IPS DF 19.7 (cell line): ENCODE measurements at places on chromosomes 5 and 9.

GRCh38 chr9:36116593-36116992, 19.9 kb upstream of the GLIPR2 start:
- no peak for DNase-seq

DNA sequence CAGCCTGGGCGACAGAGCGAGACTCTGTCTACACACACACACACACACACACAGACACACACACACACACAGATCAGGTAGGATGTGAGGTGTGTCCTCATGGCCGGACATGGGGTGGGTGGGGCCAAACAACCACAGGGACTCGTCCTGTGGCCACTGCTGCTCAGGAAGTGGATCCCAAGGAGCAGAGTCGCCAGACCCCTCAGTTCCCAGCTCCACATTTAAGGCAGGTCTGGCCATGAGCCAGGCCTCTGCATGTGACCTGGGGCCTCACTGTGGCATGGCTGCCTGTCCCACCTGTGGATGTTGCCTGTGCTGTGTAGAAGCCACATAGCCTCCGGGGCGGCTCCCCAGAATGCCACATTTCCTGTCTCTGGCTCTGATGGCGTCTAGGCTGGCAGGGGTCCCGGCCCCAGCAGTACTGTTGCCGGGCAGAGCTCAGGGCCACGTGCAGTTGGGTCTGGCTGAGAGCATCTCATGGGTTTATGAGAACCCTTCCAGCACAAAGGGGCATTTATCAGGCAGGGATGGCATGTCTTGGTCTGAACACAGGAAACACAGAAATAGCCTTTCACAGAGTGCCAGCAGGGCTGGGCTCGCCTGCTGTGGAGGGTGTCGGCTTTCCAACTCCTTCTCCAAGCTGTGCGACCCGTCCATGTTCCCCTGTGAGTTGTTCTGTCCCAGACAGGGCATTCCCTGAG, 9.9 kb upstream of the NINJ1 start:
- no peak for DNase-seq

DNA sequence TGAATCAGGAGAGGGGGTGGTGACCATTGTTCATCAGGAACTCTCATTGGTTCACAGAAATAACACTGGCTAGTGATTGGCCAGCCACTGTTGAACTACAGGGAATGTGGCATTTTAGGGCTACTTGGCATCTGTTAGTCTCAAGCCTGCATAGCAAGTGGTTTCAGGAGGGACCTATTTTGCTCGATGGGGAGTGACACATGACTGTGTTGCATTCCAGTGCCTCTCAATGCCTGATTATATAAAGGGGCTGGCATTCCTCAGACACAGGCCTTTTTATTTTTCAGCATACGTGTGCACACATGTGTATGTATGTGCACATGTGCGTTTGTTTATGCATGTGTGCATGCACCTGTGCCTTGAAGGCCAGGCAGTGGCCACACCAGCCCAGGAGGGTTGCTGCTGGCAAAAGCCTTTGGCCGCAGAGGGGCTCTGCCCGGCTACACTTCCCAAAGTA, 23.2 kb downstream of the FGD3 start:
- peak; percentile 96 for DNase-seq

DNA sequence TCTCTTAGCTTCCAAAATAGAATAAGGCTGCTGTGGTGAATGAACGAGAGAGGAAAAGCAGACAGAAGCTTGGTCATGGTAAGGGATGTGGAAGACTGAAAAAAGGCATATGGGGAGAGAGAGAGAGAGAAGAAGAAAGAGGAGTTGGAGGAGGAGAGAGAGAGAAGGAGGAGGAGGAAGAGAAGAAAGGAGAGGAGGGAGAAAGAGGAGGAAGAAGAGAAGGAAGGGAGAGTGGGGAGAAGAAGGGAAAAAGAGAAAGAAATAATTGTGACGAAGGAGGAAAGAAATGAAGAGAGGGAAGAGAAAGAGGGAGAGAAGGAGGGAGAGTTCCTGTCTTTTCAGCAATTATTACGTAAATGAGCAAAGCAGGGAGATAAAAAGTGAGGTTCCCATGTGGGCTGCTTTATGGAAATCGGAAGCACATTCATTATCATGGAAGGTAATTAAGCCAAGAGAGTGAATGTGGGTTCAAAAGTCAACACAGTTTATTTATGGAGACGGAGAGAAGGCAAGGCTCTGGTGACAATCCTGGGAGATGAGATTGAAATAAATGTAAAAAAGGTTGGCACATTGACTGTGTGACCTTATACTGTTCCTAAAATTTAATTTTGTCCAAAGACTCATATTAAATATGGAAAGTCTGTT, 611.2 kb downstream of the KIF4B start:
- no peak for DNase-seq

- no peak for DNase-seq
Measured at GRCh38 chr5:129361441-129362025, 98.6 kb upstream of the ADAMTS19 start.

GRCh38 chr9:129486756-129487657, 133.9 kb downstream of the C9orf50 start:
- DNase-seq = no peak

GRCh38 chr9:82539146-82539545, 523.8 kb downstream of the RASEF start:
- no peak for DNase-seq

DNA sequence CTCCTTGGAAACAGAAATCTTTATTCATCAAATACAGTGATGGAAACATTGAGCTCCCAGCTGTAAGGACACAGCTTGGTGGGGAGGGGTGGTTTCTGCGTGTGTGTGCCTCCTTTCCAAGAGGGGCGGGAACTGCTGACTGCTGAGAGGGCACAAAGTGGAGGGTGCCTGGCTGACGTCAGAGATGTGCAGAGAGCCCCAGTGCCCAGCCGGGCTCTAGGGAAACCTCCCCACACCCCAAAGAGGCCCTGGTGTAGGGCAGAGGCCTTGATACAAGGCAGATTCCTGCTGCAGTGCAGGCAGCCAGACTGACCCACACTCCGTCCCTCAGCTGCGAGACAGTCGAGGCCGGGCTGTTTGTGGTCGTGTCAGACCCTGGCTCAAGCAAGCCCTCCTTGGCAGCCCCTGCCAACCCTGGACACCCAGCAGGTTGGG, 191.0 kb downstream of the CACNA1B start:
- DNase-seq = no peak

- no peak for DNase-seq
Measured at GRCh38 chr9:113985968-113986585, 92.0 kb downstream of the AMBP start.

DNA sequence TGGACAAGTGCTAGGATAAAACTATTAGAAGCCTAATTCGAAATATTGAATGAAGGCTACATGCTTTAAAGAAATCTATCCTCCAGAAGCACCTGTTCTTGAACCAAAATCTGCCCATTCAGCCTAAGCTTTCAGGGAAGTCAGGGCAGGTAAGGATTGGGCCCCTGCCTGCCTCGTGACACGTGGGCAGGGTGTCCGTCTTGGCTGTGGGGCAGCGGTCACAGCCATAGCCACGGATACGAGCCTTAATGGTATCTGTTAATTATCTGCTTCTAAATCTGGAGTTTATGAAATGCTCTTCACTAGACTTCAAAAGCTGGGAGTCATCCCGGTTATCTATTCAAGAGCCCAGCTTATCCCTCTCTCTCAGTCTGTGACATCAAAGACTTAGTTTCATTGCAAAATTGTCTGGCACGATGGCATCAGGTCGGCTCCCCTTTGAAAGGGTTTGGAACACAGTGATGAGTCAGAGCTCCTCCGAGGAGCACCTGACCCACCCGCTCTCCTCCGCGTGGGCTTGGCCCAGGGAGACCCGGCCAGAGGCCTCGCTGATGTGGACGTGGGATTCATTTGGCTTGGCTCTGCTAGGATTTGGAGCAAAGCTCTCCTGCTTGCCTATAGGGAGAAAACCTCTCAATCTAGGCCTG, 135.9 kb downstream of the MACROH2A1 start:
- no peak for DNase-seq

DNA sequence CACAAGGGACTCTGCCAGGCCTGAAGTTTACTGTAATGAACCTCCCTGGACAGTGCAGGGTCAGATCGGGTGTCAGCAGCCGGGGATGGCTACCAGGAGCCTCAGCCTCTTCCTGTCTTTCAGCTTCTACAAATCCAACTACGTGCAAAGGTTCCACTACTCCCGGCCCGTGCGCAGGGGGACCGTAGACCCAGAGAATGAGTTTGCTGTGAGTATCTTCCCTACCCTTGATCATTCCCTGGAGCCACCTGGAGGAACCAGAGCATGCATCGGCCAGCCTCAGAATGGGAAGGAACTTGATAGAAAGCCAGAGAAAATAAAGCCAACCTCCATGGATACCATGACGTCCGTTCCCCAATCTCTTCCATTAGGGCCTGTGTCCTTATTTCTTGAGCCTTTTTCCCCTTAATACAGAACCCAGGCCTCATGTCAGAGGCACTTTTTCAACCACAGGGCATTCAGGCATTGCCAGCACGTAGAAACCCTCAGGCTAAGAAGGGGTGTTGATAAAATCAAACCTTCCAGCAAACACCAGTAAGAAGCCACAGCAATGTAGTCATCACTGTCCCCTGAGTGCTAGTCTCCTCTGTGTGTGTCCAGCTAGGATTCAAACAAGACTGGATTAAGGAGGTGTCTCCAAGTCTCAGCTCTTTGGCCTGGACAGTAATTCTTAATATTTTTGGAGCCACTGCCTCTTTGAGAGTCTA, 49.0 kb upstream of the FOXI1 start:
- no peak for DNase-seq

DNA sequence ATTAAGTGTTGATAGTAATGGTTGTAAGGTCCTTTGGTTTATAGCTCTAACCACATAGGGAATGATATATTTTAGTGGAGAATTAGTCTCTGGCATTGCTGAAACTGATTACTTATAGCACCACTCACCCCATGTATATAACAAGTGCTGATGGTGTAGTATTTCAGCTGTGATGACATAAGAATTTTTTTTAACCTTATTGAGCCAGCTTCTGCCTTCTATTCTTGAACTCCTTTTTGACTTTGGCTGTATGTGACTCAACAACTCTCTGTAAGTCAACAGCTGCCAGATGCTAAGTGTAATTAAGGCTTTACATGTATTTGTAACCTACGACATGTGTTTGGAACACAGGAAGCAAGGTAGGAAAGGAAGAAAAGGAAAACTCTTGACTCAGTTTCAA, 929.6 kb upstream of the WWC1 start:
- no peak for DNase-seq

DNA sequence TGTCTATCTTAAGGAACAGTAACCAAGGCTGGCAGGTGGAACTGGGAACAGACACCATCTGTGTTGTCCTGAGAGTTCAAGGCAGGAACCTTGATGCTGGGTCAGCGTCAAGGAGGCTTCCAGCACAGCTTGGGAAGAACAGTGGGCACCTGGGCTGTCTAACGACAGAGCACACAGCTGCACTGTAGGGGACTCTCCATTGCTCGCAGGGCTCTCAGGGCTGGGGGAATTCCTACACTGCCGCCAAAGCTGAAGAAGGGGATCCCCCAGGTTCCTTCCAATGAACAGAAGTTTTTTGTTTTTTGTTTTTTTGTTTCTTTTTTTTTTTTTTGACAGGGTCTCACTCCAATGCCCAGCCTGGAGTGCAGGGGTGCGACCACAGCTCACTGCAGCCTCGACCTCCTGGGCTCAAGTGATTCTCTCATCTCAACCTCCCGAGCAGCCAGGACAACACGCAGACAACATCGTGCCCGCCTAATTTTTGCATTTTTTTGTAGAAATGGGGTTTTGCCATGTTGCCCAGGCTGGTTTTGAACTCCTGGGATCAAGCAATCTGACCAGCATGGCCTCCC, 81.9 kb downstream of the PTPN3 start:
- no peak for DNase-seq

DNA sequence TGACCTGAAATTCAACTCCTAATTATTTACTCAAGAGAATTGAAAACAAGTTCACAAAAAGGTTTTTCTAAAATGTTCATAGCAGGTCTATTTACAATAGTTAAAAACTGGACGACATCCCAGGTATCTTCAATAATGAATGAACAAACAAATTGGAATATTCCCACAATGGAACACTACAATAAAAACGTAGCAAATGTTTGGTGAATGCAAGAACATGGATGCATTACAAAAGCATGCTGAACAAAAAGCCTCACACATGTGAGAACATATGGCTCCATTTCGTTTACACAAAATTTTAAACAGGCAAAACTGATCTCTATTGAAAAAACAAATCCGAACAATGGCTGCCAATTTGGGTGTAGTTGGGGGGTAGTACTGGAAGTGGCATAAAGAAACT, 669.9 kb downstream of the MTRR start:
- no peak for DNase-seq

DNA sequence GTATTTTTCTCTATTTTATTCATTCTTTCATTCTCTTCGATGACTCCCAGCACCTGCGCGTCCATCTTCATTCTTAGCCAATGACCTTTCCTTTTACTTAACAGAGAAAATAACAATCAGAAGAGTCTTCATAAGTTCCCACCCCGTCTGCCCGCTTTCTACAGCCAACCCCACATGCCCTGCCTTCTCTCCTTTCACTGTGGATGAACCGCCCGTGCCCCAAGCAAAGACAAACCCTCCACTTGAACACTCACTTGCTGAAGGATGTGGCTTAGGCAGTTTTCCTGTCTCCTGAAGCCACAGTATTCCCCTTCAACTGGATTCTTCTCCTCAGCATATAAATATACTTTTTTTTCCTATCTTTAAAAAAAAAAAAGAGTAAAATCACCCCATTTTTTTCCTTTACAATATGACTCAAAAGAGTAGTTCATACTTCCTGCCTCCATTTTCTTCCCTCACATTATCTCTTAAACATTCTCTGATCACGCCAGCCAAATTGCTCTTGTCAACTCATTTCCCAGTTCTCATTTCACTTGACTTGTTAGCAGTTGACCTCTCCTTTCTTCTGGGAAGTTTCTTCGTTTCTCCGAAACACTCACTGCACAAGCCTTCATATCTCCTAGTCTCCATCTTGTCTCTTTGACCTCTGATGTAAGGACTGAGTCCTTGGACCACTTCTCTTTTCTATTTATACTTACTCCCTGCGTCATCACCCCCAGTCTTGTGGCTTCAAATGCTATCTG, 11.1 kb downstream of the NIPSNAP3B start:
- DNase-seq = no peak

- DNase-seq = no peak
Measured at GRCh38 chr9:15248621-15249020, 58.4 kb downstream of the TTC39B start.

DNA sequence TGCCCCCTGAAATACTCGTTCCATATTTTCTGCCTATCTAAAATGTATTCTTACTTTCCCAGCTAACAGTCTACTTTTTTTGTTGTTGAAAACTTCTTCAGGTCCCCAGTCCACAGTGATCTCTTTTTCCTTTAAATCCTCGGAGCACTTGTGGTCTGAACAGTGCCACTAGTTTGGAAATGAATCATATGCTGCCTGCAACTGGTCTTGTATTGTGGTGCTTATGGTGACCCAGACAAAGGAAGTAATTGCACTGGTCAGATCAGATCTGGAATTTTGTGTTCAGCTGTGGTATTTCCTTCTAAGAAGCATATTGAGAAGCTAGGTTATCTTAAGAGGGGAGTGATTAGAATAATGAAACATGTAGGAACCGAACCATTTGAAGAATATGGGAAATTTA, 2.9 kb downstream of the UNC13B start:
- DNase-seq = no peak

- no peak for DNase-seq
Measured at GRCh38 chr5:125298258-125298657, 551.8 kb upstream of the ZNF608 start.

- no peak for DNase-seq
Measured at GRCh38 chr9:686321-686813, 155.1 kb upstream of the DMRT1 start.

- no peak for DNase-seq
Measured at GRCh38 chr5:160289721-160290120, 22.6 kb downstream of the CCNJL start.

GRCh38 chr5:169527066-169527465, 56.5 kb upstream of the SPDL1 start:
- DNase-seq = no peak
